Epithelial cell of prostate (primary cell): ENCODE measurements at places on chromosomes 12 and 14.
A peak's percentile ranks its signal among the peaks of the same experiment; 100 is the strongest.

DNA sequence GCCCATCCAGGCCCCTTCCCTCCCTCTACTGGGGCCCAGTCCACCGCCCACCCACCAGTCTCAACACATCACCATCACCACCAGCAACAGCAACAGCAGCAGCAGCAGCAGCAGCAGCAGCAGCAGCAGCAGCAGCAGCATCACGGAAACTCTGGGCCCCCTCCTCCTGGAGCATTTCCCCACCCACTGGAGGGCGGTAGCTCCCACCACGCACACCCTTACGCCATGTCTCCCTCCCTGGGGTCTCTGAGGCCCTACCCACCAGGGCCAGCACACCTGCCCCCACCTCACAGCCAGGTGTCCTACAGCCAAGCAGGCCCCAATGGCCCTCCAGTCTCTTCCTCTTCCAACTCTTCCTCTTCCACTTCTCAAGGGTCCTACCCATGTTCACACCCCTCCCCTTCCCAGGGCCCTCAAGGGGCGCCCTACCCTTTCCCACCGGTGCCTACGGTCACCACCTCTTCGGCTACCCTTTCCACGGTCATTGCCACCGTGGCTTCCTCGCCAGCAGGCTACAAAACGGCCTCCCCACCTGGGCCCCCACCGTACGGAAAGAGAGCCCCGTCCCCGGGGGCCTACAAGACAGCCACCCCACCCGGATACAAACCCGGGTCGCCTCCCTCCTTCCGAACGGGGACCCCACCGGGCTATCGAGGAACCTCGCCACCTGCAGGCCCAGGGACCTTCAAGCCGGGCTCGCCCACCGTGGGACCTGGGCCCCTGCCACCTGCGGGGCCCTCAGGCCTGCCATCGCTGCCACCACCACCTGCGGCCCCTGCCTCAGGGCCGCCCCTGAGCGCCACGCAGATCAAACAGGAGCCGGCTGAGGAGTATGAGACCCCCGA is 6.8 kb upstream of the RNU7-1 start:
- DNase-seq, result no peak

- no peak for DNase-seq
Observed at GRCh38 chr12:62783881-62784280, 151.1 kb downstream of the PPM1H start.

GRCh38 chr14:59123975-59124374 is 64.5 kb upstream of the DAAM1 start:
- no peak for DNase-seq

GRCh38 chr12:89020689-89021088 is 331.6 kb downstream of the DUSP6 start:
- no peak for DNase-seq

DNA sequence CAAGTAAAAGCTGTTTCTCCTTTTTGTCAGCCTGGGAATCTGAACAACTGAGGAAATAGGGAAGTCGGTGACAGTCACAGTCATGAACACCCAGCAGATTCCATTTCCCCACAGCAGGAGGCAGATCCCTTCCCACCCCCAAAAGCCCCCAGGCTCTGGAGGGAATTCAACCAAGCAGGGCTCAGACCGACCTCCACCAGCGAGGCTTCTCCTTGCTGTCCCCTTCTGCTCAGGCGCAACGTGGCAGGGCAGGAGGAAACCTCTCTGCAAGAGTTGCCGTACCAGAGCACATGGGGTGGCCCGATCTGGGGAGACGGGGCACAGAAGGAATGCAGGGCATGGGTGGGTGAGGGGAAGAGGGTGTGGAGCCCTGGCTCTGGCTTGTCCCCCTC is 319 bp downstream of the GALNT6 start:
- DNase-seq, result no peak

- no peak for DNase-seq
Observed at GRCh38 chr14:33809396-33809981, 141.4 kb downstream of the EGLN3 start.

DNA sequence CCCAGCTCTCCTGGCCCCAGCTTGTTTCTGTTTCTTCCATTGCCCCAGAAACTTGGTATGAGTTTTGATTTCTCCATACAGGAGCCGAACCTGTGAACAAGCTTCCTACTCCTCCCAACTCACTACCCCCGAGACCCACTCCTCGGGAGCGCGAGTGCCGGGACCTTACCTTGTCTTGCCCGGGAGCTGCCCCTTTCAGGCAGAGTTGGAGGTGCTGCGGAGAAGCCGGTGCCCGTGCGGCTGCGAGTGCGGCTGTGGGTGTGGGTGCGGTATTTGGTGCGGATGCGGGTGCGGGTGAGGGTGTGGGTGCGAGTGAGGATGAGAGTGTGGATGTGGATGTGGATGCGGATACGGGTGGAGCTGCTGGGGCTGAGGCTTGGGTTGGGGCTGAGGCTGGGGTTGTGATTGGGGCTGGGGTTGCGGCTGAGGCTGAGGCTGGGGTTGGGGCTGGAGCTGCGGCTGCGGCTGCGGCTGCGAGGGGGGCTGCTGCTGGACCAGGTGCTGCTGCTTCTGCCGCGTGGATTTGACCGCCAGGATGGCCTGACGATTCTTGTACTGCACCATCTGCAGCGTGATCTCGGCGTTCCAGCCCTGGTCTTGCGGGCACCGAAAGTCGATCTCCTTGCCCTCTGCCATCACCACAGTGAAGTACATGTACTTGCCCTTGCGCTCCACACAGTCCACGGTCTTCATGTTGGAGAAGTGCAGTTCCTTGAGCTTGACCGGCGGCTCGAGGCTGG is 1.1 kb downstream of the PHLDA1 start:
- DNase-seq, result no peak

DNA sequence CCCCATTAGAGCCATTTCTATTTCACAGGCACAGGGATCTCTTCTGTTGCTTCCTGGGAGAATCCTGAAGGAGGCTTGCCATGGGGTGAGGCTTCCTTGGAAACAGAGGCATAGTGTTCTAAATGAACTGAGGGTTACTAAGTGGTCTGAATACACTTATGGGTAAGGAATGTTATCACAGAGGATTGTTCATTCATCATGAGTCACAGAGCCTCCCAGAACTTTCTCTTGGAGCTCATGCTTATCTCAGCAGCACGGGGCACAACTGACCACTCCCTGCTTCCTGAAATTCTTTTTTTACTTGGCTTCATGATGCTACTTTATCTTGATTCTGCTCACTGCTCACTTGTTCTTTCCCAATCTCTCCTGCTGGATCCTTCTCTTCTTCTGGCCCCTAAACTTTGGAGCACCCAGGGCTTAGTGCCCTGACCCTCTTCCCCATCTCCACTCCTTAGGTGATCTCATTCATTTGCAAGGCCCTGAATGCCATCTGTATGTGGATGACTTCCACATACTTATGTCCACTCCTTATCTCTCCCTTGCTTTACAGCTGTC is 57.9 kb downstream of the ANO6 start:
- peak; percentile 68 for DNase-seq

GRCh38 chr12:41621291-41621690 is 433.2 kb downstream of the PDZRN4 start:
- no peak for DNase-seq

GRCh38 chr12:120470150-120470784 is 719 bp upstream of the SRSF9 start:
- no peak for DNase-seq

- DNase-seq, result no peak
Observed at GRCh38 chr12:58809064-58809607, 111.2 kb downstream of the LRIG3 start.

DNA sequence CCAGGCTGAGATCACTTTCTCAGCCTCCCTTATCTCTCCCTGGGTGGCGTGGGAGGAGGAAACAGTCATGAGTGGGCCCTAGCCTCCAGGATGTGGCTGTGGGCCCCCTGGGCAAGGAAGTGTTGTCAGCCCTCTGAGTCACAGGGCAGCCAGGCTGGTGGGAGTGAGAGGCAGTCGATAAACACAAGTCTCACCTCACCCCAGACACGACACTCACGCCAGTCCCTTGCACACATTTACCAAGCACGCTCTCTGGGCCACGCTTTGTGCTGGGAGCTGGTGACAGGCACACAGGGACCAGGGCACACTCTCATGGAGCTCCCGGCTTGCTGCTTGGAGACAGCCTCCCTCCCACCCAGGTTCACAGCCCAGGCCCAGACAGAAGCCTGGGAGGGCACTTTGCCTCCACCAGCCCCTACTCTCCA is 1.9 kb upstream of the KRT79 start:
- no peak for DNase-seq

GRCh38 chr14:103529383-103530365 is 678 bp downstream of the TRMT61A start:
- no peak for DNase-seq

DNA sequence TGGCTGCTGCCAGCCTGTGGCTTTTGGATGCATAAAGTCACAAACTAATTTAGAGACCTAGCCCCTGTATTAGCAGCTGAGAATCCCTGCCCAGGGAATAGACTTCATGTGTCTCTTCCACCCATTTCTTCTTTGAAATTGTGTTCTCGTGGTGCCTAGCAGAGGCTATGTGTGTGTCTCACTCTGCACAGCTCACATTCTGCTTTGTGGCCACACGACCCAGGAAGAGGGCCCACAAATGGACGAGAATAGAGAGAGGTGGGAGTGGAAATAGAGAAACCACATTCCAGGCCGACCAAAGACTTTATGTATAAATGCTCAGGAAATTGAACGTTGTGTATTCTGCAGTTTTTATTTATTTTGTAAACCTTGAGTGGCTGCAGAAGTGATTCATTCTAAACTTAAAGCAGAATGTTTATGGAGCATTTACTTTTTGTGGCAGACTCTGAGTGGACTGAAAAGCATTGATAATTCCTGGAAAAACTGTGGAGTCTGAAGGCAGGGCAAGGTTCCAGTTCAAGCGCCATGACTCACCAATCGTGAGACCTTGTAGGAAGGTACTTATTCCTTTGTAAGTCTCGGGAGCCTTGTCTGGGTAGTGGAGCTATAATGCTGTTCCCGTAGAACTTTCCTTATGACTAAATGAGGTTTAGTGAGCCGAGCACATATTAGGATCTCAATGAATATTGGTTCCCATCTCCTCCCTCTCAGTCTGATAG is 9.1 kb downstream of the B4GALNT3 start:
- no peak for DNase-seq

DNA sequence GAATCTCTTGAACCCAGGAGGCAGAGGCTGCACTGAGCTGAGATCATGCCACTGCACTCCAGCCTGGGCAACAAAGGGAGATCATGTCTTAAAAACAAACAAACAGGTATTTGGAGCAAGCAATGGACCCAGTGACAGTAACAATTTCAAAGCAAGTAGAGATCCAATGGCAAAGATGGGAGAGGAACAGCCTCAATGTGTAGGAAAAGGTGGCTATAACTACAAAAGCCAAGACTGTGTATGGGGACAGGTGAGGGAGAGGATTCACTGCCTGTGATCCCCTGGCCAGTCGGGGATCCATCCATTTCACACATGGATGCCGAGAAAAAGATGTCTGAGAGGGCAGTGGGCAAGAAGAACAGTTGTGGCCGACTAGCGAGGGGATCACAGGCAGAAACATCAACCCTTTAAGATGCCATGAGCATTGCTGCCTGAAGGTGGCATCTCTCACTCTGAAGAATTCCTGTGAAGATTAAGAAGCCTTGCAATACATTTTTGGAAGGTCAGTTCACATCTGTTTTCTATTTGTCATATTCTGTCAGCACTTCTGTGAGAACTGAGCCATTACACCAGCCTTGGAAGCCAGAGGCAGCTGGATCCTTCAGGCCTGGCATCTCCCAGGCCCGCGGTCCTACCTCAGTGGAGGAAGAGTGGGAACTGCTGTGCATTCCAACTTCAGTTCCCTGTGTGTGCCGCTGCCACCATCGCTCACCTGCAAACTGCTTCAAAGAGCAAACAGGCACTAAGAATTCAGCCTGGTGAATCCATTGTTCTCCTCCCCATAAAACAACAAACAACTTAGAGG is 54.5 kb upstream of the FRS2 start:
- no peak for DNase-seq

GRCh38 chr12:27193106-27193505 is 51.0 kb upstream of the STK38L start:
- no peak for DNase-seq
